ENCODE measurements at places on chromosomes 16 and 17. TPM values are rescaled to one million over a fixed set of nuclear protein-coding genes. Genes with fewer than 3 reads are reported as not detected.
A peak's percentile ranks its signal among the peaks of the same experiment; 100 is the strongest.

DNA sequence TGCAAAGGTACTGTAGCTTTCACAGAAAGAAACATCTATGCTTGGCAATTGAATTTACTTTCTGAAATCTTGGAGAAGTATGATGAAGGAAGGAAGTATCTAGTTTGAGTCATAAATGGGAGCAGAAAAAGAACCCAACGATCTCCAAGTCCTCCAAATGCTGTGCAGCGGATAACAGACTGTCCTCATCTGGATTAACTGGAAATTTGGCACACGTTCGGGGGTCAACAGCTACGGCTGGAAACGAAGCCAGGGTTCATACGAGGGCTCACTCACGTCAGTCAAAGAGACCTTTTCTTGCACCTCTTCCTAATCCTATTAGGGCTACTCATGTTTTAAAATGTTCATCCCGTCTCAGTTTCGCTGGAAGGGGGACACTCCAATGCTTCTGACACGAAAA lies 152.0 kb downstream of the ZFHX3 start:
- no peaks in the 10 kb centered on the region for H3K36me3 ChIP-seq
- H3K27ac ChIP-seq, result no peak overlapping the region
- no peak overlapping the region for H3K4me3 ChIP-seq

DNA sequence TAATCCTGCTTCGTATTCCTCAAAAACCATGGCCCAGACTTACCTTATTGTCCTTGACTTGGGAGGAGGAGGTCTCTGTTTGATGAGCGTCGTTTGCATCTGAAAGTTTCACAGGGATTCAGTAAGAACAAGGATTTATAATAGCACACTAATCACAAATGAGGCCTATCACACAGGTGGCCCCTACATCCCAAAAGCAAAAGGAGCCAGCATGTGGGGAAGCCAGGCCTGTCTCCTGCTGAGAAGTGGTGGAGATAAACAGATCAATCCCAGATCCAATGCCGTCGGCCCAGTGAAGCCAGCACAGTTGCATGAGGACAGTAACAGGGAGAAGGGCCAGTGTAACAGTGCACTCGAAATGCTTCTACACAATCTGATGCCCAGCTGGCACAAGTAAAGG lies 13.3 kb upstream of the EVPL start:
- H3K27ac ChIP-seq, result no peak overlapping the region
- H3K4me1 ChIP-seq, result no peaks in the 10 kb centered on the region
- H3K36me3 ChIP-seq, result peaks cover 33% of the 10 kb centered on the region
- no peak overlapping the region for H3K4me3 ChIP-seq
- DNase-seq, result no peak
- no peaks in the 10 kb centered on the region for H3K27me3 ChIP-seq

DNA sequence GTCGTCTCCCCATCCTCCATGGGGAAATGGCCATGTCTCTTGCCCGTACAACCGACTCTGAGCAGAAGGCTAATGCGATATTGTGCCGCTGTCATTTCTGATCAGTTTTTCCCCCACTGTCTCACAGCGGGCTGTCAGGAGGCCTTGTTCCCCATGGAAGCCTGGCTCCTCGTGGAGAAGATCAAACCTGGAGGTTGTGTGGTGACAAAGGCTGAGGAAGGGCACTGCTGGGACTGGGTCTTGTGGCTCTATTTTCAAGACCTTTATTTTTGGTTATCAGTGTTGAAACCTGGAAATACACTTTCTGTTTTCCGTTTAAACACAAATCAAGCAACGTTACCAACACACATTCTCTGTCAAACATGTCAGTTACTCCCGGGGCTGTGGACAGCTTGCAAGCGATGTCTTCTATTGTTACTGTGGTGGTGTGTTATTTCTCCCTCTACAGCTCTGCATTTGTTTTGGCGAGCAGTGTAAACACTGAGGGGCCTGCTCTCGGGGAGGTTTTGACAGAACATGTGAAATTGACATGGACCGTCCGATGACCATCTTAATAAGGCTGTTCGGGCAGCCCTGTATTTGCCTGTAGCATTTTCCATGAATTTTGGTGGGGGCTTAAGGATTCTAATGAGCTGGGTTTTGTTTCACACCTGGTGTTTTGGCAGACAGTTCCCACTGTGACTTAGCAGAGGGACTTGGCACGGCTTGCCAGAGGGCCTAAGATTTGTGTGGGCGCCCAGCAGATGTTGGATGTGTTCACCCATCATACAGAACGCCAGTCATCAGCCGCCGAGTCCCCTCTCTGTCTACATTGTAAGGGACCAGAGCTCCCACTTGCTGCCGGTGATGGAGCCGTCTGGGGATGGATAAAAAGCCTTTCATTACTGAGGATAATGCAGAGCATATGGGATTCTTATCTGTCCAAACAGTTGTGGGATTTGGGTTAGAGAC lies 12.5 kb downstream of the RBFOX1 start:
- no peak overlapping the region for H3K27ac ChIP-seq
- H3K4me3 ChIP-seq, result no peak overlapping the region
- no peak for DNase-seq
- no peaks in the 10 kb centered on the region for H3K36me3 ChIP-seq
- H3K27me3 ChIP-seq, result no peaks in the 10 kb centered on the region

- H3K27ac ChIP-seq, result no peak overlapping the region
- no peak for DNase-seq
Measured at GRCh38 chr17:17763136-17763535, 73.7 kb downstream of the SREBF1 start.

DNA sequence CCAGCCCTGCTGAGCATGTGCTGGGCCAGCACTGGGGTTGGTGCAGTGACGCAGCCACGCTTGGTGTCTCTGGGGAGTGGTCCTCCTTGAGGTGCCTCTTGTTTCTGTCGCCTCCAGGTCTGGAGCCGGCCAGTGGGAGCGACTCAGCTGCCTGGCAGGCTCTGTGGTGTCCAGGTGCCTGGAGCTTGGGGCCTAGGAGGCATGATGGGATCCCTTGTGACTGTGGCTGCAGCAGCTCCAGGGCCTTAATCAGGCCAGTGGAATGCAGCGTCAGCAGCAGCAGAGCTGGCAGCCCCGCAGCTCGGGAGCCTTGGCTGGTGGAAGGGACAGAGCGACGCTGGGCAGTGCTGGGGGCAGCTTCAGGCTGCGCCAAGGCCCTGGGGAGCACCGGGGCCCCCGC lies 74.7 kb upstream of the CIBAR2 start:
- H3K36me3 ChIP-seq, result no peaks in the 10 kb centered on the region
- no peak overlapping the region for H3K27ac ChIP-seq
- peaks cover 12% of the 10 kb centered on the region for H3K4me1 ChIP-seq
- H3K27me3 ChIP-seq, result no peaks in the 10 kb centered on the region
- no peak overlapping the region for H3K4me3 ChIP-seq

- no peaks in the 10 kb centered on the region for H3K27me3 ChIP-seq
- no peak overlapping the region for H3K4me3 ChIP-seq
- no peaks in the 10 kb centered on the region for H3K4me1 ChIP-seq
- no peak for DNase-seq
- H3K36me3 ChIP-seq, result peaks cover 9% of the 10 kb centered on the region
Measured at GRCh38 chr17:82786427-82786826, 34.6 kb downstream of the TBCD start.

The KRTAP17-1 gene
- total RNA-seq, result not detected

The RAMP2 gene
- total RNA-seq, result 1.1 TPM

GRCh38 chr17:37273409-37274051 lies 102.3 kb upstream of the C17orf78 start:
- no peak overlapping the region for H3K4me3 ChIP-seq
- no peak for DNase-seq
- H3K27me3 ChIP-seq, result no peaks in the 10 kb centered on the region
- no peak overlapping the region for H3K27ac ChIP-seq
- H3K36me3 ChIP-seq, result peaks cover 27% of the 10 kb centered on the region

DNA sequence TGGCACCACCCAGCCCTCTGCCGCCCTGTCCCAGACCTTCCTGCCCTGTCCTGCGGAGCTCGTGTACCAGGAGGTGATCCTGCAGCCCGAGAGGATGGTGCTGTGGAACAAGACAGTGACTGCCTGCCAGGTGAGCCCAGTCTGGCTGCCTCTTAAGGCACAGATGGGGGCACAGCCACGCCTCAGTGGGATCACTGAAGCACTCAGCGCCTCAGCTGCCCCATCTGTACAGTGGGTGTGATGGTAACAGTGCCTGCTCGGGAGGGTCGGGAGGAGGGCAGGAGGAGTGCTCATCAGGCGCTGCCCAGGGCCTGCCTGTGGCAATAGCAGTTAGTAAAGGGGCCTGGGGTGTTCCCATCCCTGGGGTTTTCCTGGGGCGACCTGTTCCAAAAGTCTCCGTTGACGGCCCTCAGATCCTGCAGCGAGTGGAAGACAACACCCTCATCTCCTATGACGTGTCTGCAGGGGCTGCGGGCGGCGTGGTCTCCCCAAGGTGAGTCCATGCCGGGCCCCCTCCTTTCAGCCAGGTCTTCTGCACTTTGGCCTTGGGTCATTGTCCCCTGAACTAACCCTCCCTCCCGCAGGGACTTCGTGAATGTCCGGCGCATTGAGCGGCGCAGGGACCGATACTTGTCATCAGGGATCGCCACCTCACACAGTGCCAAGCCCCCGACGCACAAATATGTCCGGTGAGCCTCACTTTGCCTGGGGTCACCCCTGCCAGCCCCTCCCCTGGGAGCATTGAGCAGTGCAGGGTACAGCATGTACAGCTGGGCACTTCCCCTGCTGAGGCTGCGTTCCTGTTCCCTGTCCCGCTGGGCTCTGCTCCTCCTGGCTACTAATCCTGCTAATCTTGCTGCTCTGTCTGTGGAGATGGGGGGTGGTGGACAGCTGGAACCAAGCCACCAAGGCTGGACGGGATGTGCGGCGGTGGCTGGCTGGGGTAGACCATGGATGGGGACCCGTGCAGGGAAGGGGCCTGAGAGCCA lies 4.5 kb upstream of the TCAP start:
- peaks cover 26% of the 10 kb centered on the region for H3K4me1 ChIP-seq
- DNase-seq, result no peak
- H3K27ac ChIP-seq, result no peak overlapping the region
- no peaks in the 10 kb centered on the region for H3K27me3 ChIP-seq
- H3K4me3 ChIP-seq, result no peak overlapping the region
- H3K36me3 ChIP-seq, result no peaks in the 10 kb centered on the region

The USP6 gene
- 0.08 TPM for total RNA-seq

The KRTAP2-4 gene
- not detected for total RNA-seq

DNA sequence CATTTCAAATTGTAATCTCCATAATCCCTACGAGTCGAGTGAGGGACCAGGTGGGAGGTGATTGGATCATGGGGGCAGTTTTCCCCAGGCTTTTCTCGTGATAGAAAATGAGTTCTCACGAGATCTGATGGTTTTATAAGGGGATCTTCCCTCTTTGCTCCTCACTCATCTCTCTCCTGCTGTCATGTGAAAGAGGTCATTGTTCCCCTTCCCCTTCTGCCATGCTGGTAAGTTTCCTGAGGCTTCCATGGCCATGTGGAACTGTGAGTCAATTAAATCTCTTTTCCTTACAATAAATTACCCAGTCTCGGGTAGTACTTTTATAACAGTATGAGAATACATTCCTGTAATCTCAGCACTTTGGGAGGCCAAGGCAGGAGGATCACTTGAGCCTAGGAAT lies 76.7 kb upstream of the MARCHF10 start:
- DNase-seq, result no peak
- no peaks in the 10 kb centered on the region for H3K4me1 ChIP-seq
- H3K36me3 ChIP-seq, result no peaks in the 10 kb centered on the region
- H3K4me3 ChIP-seq, result no peak overlapping the region

The AHSP gene
- not detected for total RNA-seq

DNA sequence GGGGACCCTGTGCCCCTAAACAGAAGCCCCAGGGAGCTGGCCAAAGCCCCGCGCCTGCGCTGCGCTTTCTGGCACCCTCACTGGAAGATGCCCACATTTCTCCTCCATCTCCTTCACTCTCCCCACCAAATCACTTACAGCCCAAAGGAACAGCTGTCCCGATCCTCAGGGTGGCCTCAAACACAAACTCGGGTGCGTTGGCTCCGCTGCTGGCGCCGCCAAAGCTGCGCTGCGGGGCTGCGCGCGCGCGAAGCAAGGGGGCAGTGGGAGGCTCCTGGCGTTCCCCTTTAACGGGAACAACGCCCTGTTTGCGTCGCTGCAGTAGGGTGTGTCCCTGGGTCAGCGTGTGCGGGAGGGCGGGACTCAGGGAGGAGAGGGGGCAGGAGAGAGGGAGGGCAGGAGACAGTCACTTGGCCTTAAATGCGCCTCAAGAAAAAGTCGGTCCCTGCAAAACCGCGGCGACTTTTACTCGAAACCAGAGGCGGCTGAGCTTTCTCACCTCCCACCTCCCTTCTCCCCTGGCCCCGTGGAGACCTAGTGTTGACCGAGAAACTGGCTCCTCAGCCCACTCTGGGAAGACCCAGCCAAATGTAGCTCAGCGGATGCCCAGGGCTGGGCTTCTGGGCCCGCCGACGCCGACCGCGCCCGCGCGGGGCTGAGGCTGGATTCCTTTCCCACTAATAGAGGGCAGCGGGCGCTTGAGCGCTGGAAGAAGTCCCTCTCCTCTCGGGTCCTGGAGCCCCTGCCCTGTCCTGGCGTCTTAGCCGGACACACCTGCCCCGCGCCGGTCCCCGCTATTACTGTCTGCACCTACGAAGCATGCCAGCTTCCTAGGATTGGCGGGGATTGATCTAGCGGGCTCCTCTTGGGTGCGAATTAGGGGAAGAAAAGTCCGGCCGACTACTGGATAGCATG lies 2.6 kb downstream of the PMP22 start:
- peak; percentile 71 for DNase-seq
- peaks cover 6% of the 10 kb centered on the region for H3K4me1 ChIP-seq
- peaks cover 8% of the 10 kb centered on the region for H3K27me3 ChIP-seq
- no peaks in the 10 kb centered on the region for H3K36me3 ChIP-seq
- H3K27ac ChIP-seq, result no peak overlapping the region

The PDPK1 gene
- 43.2 TPM for total RNA-seq

- H3K27me3 ChIP-seq, result no peaks in the 10 kb centered on the region
- no peak for DNase-seq
- H3K27ac ChIP-seq, result no peak overlapping the region
- no peaks in the 10 kb centered on the region for H3K36me3 ChIP-seq
- H3K4me3 ChIP-seq, result no peak overlapping the region
Measured at GRCh38 chr16:56415875-56416274, 9.5 kb downstream of the AMFR start.

Measured in Panc1 (cell line).